Left colon (tissue), 2 donors: ENCODE measurements at places on chromosomes 11 and 22.

DNA sequence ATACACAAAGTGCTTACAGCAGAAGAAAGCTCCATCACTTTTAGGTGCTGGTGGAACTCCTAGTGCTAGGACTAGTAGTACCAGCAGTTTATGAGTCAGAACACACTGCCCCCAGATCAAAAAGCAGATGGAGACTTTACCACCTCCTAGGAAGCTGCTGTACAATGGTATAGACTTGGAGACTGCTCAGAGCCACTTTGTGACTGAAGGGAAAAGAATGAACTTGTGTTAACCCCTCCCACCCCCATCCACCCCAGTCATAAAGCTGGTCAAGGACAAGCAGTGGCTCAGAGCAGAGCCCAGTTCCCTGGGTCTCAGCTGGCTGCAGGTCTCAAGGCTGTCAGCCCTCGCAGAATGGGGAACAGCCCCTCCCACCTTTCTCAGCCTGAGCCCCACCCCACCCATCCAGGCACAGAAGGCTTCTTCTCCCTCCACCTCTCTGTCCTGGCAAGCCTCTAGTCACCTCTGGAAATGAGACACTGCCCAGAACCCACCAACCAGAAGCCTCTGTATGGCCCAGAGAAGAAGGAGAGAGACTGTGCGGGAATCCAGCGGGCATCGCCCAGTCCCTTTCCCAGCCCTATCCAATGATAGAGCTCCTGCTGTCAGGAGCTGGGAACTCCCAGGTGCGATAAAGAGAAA lies 23.8 kb downstream of the PACSIN2 start:
- DNase-seq: peak; percentile 72

GRCh38 chr22:37416827-37417226 lies 10.5 kb downstream of the ELFN2 start:
- DNase-seq: no peak

GRCh38 chr11:17152306-17152705 lies 55.5 kb downstream of the PIK3C2A start:
- DNase-seq: no peak

GRCh38 chr11:104645261-104646222 lies 252.7 kb downstream of the CASP12 start:
- DNase-seq: no peak

DNA sequence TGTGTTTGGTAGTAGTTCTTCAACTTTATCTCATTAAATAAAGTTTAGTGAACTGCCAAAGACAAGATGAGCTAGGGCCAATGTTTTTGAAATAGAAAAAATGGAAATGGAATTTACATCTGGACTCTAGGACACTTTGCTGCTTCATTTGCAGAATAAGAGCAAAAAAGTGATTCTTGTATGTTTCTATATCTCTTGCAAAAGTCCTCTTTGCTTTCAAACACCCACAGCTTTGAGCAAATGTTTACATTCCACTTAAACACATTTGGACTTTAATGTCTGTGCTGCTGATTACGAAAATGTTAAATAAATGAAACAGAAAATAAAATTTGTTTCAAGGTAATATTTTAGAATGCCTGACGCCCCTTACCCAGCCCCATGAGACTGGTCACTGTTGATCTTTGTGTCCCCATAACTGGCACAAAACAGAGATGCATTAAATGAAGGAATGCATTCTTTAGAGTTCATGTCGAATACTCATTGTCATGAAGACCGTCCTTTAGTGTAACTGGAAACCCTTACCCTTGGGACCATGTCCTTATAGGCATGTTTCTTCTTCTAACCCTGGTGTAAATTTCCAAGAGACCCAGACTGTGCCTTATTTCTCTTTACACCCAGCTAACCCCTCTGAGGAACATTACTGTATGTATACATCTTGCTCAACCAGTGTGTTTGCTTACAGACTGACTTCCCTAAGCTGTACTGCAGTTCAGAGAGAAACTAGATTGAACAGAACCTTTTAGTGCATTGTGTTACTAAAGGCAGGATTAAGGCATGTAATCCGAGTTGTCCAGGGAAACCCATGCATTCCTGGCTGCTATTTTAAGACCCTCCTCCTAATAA lies 199.7 kb downstream of the NAV2 start:
- no peak for DNase-seq

GRCh38 chr11:68160100-68160695 lies 39.0 kb upstream of the CHKA start:
- no peak for DNase-seq

DNA sequence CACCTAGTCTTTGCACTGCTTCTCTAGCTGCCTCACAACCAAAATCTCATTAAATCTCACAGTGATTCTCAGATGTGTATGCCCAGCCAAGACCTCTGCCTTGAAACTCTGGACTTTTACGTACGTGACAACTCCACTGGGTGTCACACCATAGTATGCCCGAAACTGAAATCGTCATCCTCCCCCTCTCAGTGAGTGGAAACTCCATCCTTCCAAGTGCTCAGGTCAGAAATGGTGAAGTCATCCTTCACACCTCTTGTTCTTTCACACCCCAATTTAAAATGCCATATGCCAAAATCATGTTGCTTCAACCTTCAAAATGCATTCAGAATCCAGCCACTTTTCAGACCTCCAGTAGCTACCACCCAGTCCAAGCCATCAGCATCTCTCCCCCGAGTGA lies 42.5 kb downstream of the SFI1 start:
- no peak for DNase-seq

DNA sequence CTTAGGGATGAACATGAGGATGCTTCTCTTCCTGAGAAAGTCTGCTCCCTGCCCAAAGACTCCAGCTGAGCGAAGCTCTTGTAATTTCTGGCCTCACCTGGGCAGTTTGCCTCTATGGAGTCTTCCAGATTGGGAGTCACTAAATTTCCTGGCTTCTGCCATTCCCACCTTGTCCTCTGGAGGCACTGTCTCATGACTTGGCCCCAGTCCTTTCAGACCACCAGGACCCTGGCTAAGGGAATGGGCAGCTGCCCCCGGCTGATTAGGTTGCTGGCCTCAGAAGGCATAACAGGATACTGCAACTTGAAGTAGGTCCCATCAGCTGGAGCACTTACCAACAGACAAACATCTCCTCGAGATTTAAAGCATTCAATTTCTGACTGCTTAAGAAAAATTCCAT lies 128.1 kb upstream of the SPON1 start:
- DNase-seq: no peak

DNA sequence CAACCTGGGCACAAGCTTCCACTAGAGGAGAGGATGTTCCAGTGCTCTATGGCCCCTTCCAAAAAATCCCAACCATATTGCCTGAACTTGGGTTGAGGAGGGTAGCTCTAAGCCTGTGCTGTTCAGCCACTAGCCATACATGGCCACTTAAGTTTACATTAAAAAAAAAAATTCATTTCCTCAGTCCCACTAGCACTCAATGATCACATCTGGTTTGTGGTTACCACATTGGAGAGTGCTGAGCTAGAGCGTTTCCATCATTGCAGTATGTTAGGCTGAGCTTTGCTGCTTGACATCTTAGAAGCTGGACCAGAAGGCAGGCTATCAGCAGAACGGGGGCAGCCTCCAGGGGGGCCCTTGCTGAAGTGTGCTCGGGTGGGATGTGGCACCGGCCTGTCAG lies 43.5 kb upstream of the CYP2D6 start:
- DNase-seq: no peak
